Activated CD4-positive, CD25-positive, alpha-beta regulatory T cell (primary cell): ENCODE measurements at places on chromosomes 5 and 9.

DNA sequence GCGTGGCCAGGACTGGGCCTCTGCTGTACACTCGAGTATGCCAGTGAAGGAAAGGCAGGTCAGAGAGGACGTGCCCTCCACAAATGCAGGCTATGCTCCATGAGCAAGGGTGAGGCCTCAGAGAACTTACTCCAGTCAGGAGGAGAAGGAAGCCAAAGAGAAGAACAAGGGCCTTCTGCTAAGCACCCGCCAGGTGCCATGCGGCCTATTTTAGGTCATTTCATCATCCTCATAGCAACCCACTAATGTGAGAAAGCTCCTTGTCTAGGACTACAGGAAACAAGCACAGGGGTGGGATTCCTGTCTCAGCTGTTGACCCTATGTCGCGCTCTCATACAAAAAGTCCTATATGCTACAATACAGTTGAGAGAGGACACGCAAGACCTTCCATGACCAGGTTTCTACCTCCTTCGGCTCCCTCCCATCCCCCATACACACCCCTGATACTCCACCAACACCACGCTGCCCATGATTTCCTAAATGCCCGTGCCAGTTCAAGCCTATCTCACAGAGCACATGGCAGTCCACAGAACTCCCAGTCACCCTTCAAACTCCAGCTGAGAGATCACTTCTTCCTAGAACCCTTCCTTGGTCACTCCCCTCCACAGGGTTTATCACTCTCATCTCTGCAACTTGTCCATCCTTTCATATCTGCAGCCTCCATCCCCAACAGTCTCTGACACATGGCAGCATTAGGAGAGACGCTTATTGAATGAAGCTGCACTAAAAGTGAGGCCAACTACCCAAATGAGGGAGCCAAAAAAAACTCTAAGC, 26.8 kb downstream of the PSMB7 start:
- DNase-seq: no peak

GRCh38 chr9:73347720-73348119, 196.1 kb downstream of the ANXA1 start:
- DNase-seq: no peak

DNA sequence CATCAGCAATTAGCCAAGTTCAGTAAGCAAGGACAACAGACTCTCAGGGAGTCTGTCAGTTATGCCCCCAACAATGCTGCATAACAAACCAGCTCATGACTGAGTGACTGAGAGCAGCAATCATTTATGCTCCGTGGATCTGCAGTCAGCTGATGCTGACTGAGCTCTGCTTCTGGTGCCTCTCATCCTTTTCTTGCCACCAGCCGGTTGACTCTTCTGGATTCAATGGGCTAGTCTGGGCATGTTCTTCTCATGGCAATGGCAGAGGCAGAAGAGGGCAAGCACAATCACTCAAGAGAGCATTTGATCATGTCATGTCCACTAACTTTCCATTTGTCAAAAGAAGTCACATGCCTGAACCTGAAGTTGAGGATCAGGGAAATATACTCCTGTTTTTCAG, 157.0 kb upstream of the NTRK2 start:
- no peak for DNase-seq

DNA sequence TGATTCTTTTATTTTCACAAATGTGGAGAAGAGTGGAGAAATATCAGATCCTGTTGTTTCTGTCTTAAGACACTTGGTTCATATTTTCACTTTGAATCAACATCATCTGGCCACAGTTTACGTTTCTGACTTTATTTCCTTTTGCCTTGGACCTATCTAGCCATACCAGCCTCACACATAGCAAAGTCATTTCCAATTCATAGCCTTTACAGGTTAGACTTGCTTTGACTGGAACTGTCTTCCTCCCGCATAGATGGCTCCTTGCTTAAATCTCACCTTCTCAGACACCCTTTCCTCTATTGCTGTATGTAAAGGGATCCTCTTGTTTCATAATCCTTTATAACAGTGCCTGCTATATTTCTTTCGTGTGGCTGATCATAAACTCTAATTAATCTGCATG, 297.8 kb downstream of the SH3GL2 start:
- DNase-seq: no peak

DNA sequence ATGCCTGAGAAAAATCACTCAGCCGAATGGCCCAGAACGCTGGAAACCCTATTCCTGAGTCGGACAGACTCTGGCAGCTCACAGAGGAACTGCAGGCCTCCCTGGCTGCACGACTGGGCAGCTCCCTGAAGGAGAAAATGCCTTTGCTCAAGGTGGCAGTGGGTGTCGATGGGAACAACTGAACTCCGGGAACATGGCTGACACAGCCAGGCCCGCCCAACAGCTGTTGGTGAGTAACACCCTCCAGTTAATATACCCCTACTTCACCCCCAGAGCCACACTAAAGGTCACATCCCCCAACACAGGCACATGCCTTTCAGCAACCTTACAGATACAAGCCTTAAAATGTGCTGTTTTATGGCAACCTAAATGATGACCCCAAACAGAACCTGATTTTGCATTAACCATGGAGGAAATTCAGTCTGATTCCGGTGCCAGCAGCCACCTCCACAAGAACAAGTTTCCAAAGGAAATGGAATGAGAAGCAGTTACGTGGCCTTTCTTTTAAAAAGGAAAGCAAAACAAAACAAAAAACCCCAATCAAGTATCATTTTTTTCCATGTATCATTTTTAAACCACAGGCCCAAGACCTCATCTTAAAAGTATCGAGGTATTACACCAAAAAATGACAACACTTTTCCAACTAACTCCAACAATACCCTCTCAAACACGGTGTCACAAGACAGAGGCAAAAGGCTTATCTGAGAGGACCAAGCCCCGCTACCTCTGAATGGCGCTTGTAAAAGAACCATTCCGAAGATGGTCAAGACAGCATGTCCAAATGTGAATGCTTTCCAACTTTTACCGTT, 3.1 kb downstream of the KLF9 start:
- DNase-seq: no peak

DNA sequence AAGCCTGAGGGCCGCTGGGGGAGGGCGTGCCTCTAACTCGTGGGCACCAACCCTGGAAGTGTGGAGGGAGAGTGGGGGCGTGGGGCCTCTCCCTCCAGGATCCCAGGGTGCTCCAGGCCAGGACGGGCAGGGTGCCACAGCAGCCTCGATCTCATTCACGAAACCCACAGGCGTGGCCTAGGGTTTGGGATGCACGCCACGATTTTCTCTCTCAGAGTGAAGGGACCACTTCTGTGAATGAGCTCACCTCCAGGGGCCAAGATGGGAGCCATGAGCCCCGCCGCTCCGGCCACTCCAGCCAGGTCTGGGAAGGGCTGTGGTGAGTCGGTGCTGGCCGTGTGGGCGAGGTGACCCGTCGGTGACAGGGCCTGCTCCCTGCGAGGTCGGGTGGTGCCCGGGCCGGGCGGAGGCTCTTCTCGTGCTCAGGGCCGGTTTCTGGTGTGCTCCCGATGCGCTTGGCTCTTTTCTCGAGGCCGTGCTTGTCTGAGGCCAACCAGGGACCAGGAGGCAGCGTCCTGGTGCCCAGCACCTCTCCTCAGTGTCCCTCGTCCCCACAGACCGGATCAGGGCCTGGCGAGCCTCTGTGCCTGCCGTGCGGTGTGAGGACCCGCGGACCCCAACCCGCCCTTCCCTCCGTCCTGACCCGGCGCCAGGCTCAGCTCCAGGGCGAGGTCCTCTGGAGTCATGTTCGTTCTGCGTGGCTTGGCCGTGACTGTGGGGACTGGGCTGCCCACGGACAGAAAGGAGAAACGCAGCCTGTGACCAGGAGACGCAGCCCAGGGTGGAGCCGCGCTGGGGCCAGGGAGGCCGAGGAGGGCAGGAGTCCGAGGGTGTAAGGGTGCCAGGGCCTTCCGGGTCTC, 31.0 kb downstream of the TPPP start:
- DNase-seq: no peak

GRCh38 chr9:90287567-90288274, 354.9 kb downstream of the DIRAS2 start:
- no peak for DNase-seq

GRCh38 chr5:149852641-149853330, 91.8 kb downstream of the PDE6A start:
- DNase-seq: peak; percentile 8

DNA sequence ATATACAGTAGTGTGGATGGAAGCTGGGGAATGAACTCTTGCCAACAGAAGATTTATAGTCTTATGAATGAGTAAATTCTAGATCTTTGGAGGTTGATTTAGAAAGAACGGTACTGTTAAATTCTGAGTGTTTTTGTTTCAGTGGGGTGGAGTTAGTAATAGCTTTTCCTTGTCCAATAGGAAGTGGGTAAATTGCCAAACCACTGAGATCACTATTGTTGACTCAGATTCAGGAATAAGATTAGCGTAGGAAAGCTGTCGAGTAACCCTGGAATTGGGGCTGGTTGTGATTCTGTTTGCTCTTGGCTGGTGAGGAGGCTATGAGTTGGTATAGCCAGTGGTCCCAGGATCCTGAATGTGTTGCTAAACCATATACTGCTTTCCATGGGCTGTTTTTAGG, 155.6 kb downstream of the ARHGAP26 start:
- no peak for DNase-seq

GRCh38 chr5:36883894-36884462, 7.4 kb downstream of the NIPBL start:
- no peak for DNase-seq

DNA sequence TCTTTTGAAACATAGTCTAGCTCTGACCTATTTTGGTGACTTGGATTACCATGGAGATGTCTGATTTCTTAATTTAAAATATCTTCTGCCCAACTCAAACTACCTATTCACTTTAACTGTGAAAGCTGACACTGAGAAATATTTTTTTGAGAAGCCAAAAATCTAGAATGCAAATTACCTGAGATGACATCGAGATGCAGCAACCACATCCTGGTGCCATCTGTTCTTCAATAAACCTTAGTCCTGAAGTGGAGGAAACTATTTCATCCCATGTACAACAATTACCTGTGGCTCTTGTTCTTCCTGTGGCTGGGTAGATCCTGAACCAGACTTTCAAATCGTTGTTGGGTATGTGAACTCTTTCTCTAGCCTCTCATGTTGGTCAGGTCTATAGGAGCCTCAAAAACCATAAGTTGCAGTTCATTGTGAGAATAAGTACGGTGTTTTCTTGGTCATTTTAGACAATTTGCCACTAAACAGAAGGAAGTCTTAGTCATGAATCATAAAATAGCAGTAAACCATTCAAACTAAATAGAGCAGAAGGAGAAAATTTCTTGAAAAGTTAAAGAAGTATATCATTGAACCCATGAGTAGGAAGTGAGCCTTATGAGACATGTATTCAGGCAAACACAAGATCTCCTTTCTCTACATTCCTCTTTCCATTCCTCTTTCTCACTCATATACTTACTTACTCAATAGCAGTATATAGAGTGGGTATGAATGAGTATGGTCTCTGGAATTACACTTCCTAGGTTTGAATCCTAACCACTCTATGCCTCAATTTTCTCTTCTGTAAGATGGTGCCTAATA, 176.0 kb downstream of the HMHB1 start:
- DNase-seq: no peak

DNA sequence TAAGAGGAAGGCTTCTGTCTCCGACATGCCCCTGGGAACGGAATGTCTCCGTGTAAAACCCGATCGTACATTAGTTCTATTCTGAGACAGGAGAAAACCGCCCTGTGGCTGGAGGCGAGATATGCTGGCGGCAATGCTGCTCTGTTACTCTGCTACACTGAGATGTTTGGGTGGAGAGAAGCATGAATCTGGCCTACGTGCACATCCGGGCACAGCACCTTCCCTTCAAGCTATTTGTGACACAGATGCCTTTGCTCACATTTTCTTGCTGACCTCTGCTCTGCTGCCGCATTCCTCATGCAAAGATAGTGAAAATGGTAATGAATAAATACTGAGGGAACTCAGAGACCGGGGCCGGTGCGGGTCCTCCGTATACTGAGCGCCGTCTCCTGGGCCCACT, 2.2 kb upstream of the DPP7 start:
- no peak for DNase-seq

DNA sequence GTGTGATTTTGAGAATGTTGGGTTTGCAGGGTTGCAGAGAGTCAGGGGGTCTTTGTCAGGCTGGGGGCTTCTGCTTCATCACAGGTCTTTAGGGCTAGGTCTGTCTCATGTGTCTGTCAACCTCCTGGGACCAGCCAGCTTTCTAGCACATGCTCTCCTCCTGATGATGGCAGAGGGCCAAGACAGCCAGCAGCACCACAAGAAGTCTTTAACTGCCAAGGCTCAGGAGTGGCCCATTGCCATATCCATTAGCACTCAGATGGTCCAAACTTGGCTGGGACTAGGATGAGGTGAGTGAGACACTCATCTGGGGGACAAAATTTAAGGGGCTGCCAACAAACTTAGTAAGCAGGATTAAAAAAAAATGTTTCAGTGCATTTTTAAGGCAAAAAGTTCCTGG, 384.2 kb upstream of the CDH10 start:
- no peak for DNase-seq

DNA sequence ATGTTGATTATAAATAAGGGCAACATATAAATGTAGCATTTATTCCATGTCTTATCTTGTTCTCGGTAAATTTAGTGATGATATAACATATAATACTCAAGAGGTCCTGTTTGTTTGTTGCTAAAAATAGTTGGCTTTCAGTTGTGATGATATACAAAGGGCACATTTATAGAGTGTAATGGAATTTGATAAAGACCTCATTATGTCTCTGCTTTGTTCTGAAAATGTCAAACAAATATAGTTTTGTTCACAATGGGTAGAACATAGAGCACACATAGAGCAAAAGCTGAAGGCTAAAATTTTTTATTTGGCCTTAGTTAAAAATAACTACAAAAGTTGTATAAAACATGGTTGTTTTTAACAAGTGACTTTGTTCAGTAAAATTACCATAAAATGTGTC, 477.1 kb upstream of the SMC2 start:
- no peak for DNase-seq

DNA sequence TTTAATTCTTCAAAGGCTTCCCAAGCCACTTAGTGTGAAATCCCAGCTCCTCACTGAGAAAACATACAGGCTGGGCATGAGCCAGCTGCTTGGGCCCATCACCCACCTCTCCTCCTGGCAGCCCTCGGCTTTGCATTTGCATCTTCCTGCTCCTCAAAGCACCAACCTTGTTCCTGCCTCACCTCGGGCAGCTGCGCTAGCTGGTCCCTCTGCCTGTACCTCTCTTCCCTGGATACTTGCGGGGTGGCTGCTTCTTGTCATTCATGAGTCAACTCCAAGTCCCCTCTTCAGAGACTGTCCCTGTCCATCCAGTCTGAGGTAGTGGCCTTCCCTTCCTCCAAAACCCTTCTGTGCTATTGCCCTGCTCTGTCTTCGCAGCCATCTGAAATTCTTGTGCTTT, 116.1 kb upstream of the CXCL14 start:
- no peak for DNase-seq

GRCh38 chr9:96139592-96140295, 162.2 kb downstream of the HSD17B3 start:
- DNase-seq: no peak

DNA sequence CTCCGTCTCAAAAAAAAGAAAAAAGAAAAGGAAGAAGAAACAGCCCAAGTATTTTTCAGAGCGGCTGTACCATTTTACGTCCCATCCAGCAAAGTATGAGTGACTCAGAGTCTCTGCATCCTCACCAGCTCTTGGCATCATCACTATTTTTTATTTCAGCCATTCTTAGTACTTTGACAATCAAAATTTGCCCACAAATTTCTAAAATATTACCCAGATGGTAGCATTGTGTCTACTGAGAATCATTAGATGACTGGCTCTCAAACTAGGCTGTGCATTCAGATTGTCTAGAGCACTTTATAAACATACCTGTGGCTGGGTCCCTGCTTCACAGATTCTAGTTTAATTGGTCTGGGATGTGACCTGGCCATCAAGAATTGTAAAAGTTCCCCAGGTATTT, 21.6 kb upstream of the MELK start:
- no peak for DNase-seq
